Activated CD4-positive, alpha-beta T cell treated with anti-CD3 and anti-CD28 coated beads for 24 hours (primary cell): ENCODE measurements at places on chromosomes 2 and 18.

GRCh38 chr2:108926561-108927380 is 62.2 kb downstream of the EDAR start:
- no peak for DNase-seq

DNA sequence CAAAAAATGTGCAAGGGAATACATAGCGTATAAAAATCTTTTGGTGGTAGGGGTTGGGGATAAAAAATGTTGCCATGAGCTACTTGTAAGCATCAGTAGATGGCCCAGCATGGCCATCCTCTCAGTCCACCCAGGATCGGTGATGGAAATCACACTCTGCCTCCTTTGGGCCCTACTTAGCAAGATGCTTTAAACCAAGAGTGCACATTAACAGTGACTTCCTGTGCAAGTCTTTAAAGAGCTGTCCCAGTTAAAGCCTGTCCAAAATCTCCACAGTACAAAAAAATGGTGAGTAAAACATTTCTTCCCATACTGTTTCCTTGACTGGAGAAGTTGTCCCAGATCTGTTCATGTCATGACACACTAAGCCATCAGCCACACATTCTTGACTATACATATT is 18.0 kb downstream of the ANKRD44 start:
- no peak for DNase-seq

GRCh38 chr2:41920181-41920580 is 127.6 kb upstream of the PKDCC start:
- no peak for DNase-seq

DNA sequence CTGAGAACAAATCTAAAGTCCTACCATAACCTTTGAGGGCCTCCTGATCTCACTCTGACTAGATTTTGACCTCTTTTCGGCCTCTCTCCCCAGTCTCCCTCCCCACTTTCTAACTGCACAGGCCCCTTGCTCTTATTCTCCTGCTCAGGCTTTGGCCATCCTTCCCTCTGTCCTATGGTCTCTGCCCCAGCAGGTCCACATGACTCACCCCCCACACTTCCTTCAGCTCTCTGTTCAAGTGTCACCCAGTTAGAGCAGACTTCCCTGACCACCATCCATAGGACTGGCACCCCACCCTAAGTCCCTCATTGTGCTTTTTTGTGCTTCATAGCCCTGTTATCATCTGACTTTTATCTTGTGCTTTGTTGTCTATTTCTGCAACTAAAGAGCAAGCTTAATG is 41.2 kb upstream of the NT5C1B start:
- DNase-seq = no peak

DNA sequence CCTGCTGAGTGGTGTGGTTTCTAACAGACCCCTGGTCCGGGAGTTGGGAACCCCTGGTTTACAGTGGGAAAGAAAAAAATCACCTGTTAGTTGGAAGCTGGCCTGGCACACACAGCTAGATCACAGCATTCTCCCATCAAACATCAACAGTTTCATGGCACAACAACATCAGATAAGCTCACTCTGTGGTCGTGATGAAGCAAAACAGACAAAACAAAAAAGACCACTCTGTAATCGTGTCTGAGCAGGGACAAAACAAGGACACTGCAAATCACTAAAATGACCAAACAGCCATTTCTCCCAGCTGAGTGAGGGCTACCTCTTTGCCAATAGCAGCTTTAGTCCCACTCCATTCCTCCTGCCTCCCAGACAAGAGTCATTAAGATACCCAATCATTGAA is 9.0 kb upstream of the IMPACT start:
- no peak for DNase-seq

- DNase-seq = no peak
These were observed 36.4 kb downstream of the PTGR3 start for GRCh38 chr18:75172299-75173124.

- no peak for DNase-seq
These were observed 63.2 kb downstream of the POLR1A start for GRCh38 chr2:86042256-86043168.

DNA sequence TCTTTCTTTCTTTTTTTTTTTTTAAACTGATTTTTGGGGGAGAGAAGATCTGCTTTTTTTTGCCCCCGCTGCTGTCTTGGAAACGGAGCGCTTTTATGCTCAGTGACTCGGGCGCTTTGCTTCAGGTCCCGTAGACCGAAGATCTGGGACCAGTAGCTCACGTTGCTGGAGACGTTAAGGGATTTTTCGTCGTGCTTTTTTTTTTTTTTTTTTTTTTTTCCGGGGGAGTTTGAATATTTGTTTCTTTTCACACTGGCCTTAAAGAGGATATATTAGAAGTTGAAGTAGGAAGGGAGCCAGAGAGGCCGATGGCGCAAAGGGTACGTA is 587 bp downstream of the MEIS1 start:
- DNase-seq = no peak

DNA sequence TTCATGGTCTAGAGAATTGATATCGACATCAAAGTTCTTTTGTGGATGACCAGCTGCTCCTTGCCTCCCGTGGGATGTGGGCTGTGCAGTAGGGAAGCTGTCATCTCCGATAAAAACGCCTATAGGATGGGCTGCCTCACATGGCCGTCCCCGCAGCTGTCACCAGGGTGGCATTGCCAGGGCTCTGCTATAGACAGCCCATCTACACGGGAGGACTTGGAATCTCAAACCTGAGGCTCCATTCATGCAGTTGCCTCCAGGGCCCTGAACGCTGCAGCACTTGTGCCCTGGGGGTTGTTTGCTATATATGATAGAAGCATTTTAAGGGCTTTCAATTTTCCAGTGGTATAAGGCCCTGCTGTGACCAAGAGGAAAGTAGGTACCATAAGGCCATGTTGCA is 183.1 kb downstream of the MYCN start:
- no peak for DNase-seq

DNA sequence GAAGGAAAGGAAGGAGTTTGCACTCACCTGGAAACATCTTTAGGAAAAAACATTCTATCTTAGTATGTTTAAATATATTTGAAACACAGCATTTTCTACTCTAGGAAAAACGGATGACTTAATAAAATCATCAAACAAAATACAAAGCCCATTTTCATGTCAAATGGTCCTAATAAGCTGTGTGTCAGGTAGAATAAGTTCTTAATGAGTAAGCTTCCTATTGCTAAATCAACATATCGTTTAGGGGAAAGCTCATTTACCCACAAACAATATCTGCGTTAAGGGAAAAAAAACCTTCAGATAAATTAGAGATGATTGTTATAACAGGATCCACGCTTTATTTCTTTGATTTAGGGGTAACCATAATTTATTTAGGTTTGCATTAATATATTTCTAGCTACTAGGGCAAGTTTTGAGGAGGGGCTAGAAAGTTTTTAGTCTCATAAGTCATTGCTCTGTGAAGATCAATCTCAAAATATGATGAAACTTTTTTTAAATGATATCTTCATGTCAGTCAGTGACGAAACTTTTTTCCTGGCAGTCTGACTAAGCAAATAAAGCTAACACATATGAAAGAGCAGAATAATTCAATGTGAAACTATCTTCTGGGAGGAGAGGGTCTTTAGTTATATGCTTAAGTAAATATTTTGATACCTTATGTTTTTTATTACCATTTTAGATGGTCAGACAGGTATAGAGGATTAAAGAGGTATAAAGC is 147.1 kb downstream of the WDSUB1 start:
- DNase-seq = no peak

DNA sequence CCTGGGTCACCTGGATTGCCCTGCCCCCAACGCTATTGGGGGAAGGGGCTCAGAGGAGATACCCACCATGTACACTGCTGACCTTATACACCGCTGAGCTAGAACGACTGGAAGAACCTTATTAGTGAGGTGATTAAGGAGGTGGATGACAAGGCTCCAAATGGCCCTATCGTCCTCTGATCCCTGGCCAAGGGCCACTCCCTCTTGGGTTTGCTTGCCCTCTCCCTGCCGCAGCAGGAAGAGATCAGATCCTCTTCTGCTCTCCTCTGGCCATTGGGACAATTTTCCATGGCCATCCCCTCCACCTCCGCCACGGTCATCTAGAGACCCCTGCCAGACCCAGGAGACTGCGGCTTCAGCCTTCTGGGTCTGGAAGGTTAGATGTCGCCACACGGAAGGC is 1.2 kb downstream of the ZNF514 start:
- DNase-seq = no peak

- DNase-seq = no peak
These were observed 366.2 kb upstream of the ID2 start for GRCh38 chr2:8315531-8316165.

DNA sequence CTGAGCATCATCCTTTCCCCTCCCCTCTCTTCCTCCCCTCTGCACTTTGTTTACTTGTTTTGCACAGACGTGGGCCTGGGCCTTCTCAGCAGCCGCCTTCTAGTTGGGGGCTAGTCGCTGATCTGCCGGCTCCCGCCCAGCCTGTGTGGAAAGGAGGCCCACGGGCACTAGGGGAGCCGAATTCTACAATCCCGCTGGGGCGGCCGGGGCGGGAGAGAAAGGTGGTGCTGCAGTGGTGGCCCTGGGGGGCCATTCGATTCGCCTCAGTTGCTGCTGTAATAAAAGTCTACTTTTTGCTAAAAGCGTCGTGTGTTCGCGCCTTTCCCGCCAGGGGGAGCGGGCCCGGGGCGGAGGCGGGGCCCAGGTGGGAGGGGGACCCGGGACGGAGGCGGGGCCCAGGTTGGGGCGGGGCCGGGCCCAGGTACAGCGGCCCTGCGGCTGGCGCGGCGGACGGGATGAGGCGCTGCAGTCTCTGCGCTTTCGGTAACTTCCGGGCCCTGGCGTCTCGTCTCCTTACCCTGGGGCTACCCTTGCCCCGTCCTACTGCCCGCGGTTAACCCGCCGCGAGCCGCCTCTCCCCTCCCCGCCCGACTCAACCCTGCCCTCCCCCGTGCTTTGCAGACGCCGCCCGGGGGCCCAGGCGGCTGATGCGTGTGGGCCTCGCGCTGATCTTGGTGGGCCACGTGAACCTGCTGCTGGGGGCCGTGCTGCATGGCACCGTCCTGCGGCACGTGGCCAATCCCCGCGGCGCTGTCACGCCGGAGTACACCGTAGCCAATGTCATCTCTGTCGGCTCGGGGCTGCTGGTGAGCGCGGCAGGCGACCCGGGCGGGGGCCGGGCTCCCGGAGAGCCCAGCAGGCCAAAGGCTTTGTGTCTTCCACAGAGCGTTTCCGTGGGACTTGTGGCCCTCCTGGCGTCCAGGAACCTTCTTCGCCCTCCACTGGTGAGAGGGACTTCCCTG is at the start of gene KRTCAP3:
KRTCAP3 (plus strand) TSS at position 424 of the 962 bp plus-strand sequence; CDS start at position 456, 32 bp downstream.
- DNase-seq = no peak

DNA sequence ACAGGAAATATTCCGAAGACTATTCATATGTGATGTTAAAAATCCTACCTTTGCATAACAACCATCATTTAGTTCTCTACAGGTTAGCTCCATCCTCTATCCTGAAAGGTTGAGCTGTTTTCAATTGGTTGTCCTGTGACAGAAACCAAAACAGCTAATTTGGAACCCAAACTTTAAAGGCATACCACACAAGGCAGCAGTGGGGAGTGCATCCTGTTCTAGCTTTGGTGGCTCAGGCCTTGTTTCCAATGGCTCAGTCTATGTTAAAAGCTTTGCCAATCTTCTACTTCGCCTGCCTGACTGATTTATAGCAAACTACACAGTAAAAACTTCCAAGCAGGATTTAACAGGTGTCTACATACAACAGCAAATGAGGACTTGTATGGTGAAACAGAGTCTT is 3.2 kb downstream of the CD226 start:
- no peak for DNase-seq

- DNase-seq = no peak
These were observed 70.5 kb upstream of the MYCN start for GRCh38 chr2:15869871-15870270.

GRCh38 chr2:72515696-72516095 is 310.1 kb downstream of the EXOC6B start:
- DNase-seq = no peak

- no peak for DNase-seq
These were observed 62.0 kb downstream of the LTBP1 start for GRCh38 chr2:33008716-33009115.

GRCh38 chr2:85933753-85934594 is 45.2 kb upstream of the ST3GAL5 start:
- DNase-seq = no peak

GRCh38 chr2:88599527-88599926 is 27.7 kb downstream of the EIF2AK3 start:
- no peak for DNase-seq

DNA sequence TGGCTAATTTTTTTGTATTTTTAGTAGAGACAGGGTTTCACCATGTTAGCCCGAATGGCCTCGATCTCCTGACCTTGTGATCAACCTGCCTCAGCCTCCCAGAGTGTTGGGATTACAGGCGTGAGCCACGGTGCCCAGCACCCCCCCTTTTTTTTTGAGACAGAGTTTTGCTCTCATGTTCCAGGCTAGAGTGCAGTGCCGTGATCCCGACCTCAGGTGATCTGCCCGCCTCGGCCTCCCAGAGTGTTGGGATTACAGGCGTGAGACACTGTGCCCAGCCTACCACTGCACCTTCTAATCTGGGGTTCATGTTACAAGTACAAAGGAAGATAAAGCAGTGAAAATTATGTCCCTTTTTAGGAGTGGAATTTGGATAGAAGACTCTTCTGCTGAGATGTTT is 41.5 kb upstream of the CABLES1 start:
- DNase-seq = no peak

DNA sequence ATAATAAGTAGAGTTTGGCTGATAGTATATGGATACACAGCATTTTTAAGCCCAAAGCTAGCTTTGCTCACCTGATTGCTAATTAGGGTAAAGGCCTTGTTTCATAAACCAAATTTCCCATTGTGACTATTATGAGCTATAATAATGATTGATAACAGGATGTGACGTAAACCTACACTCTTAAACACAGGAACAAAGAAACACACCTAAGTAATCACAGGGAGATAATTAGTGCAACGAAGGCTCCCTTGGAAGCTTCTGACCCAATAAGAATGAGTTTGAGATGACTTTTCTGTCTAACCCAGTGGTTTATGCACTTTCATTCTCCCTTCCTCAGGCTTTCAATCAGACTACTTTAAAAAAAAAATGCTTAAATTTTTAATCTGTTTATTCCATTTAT is 683.2 kb downstream of the SATB2 start:
- DNase-seq = no peak

GRCh38 chr2:11480859-11481258 is 14.9 kb upstream of the E2F6 start:
- no peak for DNase-seq

GRCh38 chr2:101677658-101678057 is 19.8 kb upstream of the MAP4K4 start:
- no peak for DNase-seq

- DNase-seq = no peak
These were observed 41.3 kb downstream of the RALB start for GRCh38 chr2:120294008-120294340.

DNA sequence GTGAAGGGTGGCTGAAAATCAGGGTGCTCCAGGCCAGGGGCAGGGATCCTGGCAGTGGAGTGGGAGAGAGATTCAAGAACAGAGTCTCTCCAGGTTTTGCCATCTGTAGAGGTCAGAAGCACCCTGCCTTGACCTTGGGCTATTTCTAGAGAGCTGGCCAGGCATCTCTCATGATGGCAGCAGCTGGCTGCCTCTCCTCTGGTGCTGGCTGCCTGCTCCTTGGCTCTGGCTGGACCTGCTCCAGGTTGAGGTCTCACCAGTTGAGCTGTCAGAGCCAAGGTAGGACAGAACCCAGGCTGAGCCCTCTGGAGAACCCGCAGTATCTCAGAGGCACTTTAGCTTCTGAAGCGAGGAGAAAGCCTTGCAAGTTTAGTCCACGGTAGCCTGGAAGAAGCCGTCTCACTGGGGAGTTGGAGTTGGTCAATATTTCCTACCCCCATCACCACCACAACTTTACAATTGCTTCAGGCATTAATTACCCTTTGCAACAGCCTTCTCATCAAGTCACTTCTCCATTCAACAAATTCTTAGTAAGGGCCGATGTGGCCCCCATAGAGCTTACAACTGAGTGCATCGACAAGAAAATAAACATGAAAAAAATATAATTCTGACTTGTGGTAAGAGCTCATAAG is 25.6 kb downstream of the GNLY start:
- no peak for DNase-seq
